ENCODE measurements at places on chromosomes 6 and 20.

GRCh38 chr20:35690265-35690664, 8.9 kb downstream of the NFS1 start:
- DNase-seq = no peak
- H3K27me3 ChIP-seq = no peaks in the 10 kb centered on the region
- no peak overlapping the region for H3K4me3 ChIP-seq
- H3K36me3 ChIP-seq = peaks cover 55% of the 10 kb centered on the region
- no peak overlapping the region for H3K27ac ChIP-seq
- no peaks in the 10 kb centered on the region for H3K4me1 ChIP-seq

DNA sequence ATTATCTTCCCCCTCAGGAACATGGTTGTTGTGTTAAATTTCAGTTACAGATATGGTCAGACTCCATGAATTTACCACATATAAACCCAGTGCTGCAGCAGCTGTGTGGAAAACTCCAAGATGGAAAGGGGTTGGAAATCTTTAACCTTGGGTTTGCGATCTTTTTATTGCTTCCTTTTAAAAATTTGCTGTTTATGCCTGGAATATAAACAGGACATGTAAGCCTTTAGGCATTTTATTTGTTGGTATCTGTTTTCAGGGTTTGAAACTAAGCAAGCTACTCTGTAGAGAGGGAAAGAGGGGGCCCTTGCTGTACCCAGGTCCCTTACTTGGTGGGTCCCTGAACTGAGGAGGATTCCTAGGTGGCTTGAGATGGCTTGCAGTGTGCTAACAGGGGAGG, 778 bp downstream of the PKIG start:
- H3K36me3 ChIP-seq = no peaks in the 10 kb centered on the region
- H3K27me3 ChIP-seq = no peaks in the 10 kb centered on the region

- H3K4me1 ChIP-seq = no peaks in the 10 kb centered on the region
- no peak for DNase-seq
- no peak overlapping the region for H3K4me3 ChIP-seq
- no peak overlapping the region for H3K27ac ChIP-seq
- no peaks in the 10 kb centered on the region for H3K27me3 ChIP-seq
These were observed 71.7 kb downstream of the B4GALT5 start for GRCh38 chr20:49641683-49642656.

- DNase-seq = no peak
- no peaks in the 10 kb centered on the region for H3K4me1 ChIP-seq
- no peaks in the 10 kb centered on the region for H3K36me3 ChIP-seq
- no peak overlapping the region for H3K27ac ChIP-seq
- no peaks in the 10 kb centered on the region for H3K27me3 ChIP-seq
- H3K4me3 ChIP-seq = no peak overlapping the region
These were observed 186.9 kb upstream of the GMDS start for GRCh38 chr6:2432292-2432691.

DNA sequence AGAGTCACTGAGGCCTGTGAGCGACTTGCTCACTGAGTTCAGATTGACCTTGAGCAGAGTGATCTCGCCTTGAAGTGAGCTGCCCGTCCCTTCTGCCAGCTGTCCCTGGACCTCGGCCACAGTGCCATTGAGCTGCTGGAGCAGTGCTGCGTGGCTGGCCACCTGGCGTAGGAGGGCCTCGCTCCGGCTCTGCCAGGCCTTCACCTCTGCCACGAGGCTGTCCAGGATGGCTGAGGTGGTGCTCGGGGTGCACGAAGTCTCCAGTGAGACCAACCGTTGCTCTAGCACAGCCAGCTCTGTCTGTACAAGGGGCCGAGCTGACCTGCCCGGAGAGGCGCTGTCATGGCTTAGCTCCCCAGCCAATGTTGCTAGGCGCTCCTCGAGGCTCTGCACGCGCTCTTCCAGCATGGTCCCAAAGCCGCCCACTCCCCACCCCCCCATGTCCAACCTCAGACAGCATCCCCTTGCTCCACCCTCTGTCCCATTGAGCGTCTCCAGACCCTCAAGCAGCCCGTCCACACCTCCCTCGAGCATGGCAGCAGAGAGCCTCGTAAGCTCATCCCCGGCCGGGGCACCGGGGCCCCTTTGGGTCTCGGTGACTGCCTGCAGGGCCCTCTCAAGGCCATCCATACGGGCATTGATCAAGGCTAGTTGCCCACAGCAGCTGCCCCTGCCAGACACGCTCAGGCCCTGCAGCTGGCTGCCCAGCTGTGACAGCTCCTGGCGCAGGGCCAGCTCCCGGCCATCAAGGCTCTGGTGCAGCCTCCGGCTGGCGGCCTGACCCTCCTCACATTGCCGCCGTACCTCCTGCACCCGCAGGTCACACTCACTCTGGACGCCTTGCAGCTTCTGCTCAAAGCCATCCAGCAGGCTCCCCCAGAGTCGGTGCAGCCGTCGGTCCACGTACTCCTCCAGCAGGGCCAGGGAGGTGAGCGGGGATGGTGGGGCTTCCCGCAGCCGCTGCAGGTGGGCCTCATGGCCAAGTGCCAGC, 4.6 kb downstream of the EMILIN3 start:
- no peak overlapping the region for H3K27ac ChIP-seq
- no peaks in the 10 kb centered on the region for H3K4me1 ChIP-seq
- DNase-seq = no peak
- peaks cover 10% of the 10 kb centered on the region for H3K36me3 ChIP-seq

DNA sequence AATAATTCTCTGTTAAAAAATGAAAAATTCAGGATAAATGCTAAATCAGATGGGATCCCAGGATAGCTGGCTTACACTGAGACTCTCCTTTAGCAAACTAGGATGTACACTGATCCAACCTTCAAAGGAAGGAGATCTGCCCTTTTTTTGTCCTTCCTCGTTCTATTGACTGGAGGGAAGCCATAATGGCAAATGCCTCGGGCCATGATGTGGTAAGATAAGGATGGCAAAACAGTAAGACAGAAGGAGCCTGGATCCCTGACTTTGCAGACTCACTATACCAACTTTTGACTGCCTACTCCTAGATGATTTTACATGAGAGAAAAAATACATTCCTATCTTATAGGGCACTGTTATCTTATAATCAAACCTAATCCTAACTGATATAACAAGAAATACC, 156.9 kb upstream of the BEND3 start:
- H3K4me3 ChIP-seq = no peak overlapping the region
- H3K4me1 ChIP-seq = no peaks in the 10 kb centered on the region
- H3K27ac ChIP-seq = no peak overlapping the region

DNA sequence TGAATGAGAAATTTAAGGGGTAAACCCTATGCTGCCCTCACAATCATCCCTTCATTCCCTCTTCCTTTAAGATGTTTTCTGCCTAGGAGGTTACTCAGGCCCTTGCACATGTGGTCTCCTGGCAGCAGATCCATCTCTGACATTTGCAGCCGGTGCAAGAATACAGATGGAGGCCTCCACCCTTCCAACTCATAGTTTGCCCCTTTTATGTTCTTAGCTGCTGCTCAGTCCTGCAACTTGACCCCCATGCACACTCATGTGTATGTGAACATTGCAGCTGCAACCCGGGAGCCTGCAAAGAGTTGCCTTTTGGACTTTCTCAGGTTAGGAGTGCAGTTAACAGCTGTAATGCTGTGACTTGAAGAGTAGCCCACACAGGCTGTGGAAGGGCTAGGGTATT, 131.9 kb upstream of the SGK1 start:
- DNase-seq = no peak
- H3K27ac ChIP-seq = no peak overlapping the region
- H3K4me1 ChIP-seq = no peaks in the 10 kb centered on the region
